ENCODE measurements at places on chromosomes 5 and 9. TPM values are rescaled to one million over a fixed set of nuclear protein-coding genes. Genes with fewer than 3 reads are reported as not detected.
A peak's percentile ranks its signal among the peaks of the same experiment; 100 is the strongest.

DNA sequence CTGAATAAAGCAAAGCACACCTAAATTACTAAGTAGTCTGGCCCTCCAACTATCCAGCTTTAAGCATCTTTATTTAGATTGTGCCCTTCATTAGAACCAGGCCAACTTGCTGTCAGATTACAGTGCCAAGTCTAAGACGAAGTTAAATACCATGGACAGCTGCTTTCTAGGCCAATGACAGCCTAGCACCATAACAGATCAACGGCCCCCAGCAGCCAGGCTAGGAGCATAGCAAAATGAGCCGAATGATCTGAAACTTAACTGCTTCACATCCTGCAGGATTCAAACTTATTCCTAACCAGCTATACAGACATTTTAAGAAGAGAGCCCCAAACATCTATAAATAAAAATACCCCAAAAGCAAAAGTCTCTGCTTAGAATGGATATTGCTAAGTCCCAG is 6.8 kb downstream of the SLC24A2 start:
- DNase-seq, result peak; percentile 18

- DNase-seq, result no peak
Observed at GRCh38 chr9:80775971-80776370, 913.4 kb downstream of the TLE1 start.

SLC27A4 gene
- 15.9 TPM for polyA plus RNA-seq

GRCh38 chr5:74316064-74316603 is 324.4 kb downstream of the ENC1 start:
- no peak for DNase-seq

RUSC2 gene
- 21.7 TPM for polyA plus RNA-seq

ACOT12 gene
- 1.0 TPM for polyA plus RNA-seq

- DNase-seq, result no peak
Observed at GRCh38 chr9:115786321-115786720, 367.3 kb upstream of the PAPPA start.

CRB2 gene
- polyA plus RNA-seq, result 32.3 TPM

PTCH1 gene
- 43.0 TPM for polyA plus RNA-seq

BSPRY gene
- polyA plus RNA-seq, result 11.1 TPM

OR2K2 gene
- polyA plus RNA-seq, result not detected

- no peak for DNase-seq
Observed at GRCh38 chr9:118533101-118533500, 828.9 kb downstream of the TLR4 start.

GRCh38 chr9:95813923-95814322 is 61.6 kb upstream of the ERCC6L2 start:
- DNase-seq, result no peak

GRCh38 chr5:68884144-68884754 is 209.6 kb upstream of the SLC30A5 start:
- no peak for DNase-seq

MCTP1 gene
- polyA plus RNA-seq, result 3.8 TPM

- no peak for DNase-seq
Observed at GRCh38 chr9:119810645-119811429, 441.6 kb upstream of the BRINP1 start.

HTR1A gene
- not detected for polyA plus RNA-seq

RNF208 gene
- polyA plus RNA-seq, result 5.4 TPM

DNA sequence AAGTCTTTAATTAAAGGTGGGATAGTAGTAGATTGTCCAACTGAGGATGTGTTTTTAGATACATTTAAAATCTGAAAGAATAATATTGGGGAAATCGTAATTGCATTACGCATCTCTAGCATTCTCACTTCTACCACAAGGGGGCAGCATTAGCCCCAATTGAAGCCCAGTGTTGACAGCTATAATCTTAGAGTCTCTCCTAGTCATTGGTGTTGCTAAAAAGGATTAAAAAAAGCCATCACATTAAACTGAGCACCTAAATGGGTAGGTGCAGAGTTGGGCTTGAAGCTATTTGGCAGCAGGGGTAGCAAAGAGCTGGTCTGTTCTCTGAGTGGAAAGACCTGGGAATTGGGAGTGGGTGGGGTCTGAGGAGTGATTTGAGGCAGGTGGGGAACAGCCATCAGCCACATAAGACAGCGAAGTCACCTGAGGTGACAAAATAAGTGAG is 177.2 kb downstream of the OSTF1 start:
- peak; percentile 21 for DNase-seq

- no peak for DNase-seq
Observed at GRCh38 chr5:39998518-39998917, 573.7 kb upstream of the DAB2 start.

- DNase-seq, result no peak
Observed at GRCh38 chr5:95761771-95762651, 30.9 kb downstream of the RHOBTB3 start.

ABCA1 gene
- polyA plus RNA-seq, result 8.4 TPM

RAI14 gene
- 95.1 TPM for polyA plus RNA-seq

Measured in left renal cortex interstitium (tissue), 4 donors.